ENCODE measurements at places on chromosomes 12 and 14. TPM values are rescaled to one million over a fixed set of nuclear protein-coding genes. Genes with fewer than 3 reads are reported as not detected.

DNA sequence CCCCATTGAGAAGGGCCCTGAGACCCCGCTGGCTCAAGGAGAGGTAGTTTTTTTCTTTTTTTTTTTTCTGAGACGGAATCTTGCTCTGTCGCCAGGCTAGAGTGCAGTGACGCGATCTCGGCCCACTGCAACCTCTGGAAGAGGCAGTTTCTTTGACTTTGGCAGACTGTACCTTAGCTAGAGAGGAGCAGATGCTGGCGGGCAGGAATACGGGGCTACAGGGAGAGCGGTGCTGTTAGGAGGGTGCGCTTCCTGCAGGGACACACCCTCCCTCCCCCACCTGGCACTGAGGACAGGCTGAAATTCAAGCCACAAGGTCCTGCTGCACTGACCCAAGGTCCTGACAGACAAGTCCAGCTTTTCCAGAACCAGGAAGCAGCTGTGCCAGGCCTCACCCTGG is 32.2 kb upstream of the NUDT14 start:
- DNase-seq: no peak

The TCL1A gene
- total RNA-seq: not detected

The BICDL1 gene
- total RNA-seq: 18.6 TPM

The GPR65 gene
- not detected for total RNA-seq

The PLEKHG3 gene
- total RNA-seq: 59.3 TPM

DNA sequence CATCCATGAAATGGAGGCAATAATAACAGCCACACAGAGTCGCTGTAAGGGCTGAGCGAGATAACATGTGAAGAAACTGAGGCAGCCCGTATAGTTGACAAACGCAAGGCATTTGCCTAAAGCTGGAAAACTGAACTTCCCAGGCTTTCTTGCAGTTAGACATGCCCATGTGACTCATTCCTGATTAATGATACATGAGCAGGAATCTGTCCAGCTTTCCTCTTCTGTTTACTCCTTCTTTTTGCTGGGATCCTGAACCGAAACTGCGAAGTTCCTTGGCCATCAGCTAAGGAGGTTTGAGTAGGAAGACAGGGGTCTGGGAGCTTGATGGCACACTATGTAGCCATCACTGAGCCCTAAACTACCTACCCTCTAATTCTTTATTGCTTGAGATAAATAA is 52.2 kb downstream of the ST8SIA1 start:
- no peak for DNase-seq

DNA sequence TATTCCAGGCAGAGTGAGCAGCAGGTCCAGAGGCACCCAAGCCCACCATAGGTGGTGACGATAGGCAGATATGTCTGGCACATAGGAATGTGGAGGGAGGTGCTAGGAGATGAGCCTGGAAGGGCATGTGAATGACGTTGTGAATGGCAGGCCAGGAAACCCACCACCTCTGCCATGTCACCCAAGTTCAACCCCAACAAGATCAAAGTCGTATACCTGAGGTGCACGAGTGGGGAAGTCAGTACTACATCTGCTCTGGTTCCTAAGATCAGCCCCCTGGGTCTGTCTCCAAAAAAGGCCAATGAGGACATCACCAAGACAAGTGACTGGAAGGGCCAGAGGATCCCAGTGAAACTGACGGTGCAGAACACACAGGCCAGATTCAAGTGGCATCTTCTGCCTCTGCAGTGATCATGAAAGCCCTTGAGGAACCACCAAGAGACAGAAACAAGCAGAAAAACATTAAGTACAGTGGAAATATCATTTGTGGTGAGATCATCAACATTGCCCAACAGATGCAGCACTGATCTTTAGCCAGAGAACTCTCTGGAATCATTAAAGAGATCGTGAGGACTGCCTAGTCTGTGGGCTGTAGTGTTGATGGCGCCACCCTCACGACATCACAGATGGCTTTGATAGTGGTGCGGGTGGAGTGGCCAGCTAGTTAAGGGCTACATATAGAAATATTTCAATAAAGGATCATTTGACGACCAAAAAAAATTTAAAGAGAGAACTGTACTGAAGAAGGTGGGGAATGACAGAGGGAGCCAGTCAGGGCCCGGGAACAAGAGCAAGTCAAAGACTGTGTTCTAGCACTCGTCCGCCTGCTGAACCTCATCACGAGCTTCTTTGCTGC is 99.7 kb downstream of the ZFP36L1 start:
- DNase-seq: no peak

The NRIP2 gene
- not detected for total RNA-seq

GRCh38 chr12:59386236-59386635 is 209.6 kb upstream of the SLC16A7 start:
- no peak for DNase-seq
